ENCODE measurements at places on chromosomes 5 and 9.
A peak's percentile ranks its signal among the peaks of the same experiment; 100 is the strongest.

- no peak for DNase-seq
These were observed 209.5 kb upstream of the TARS1 start for GRCh38 chr5:33231214-33231710.

GRCh38 chr5:36459176-36460135 lies 146.9 kb upstream of the SLC1A3 start:
- DNase-seq: no peak

GRCh38 chr9:86670536-86670935 lies 276.8 kb downstream of the GAS1 start:
- DNase-seq: no peak

DNA sequence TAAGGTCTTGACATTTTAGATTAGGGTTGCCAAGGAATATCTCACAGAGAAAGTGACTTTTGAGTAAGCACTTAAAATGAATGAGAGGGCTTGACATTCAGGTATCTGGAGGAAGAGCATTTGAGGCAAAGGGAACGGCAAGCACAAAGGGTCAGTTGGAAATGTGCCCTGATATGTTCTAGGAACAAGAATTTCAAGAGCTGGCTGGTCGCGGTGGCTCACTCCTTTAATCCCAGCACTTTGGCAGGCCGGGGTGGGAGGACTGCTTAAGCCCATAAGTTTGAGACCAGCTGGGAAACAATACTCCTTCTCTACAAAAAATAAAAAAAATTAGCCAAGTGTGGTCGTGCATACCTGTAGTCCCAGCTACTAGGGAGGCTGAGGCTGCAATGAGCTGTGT lies 16.5 kb downstream of the KIAA1958 start:
- DNase-seq: no peak

DNA sequence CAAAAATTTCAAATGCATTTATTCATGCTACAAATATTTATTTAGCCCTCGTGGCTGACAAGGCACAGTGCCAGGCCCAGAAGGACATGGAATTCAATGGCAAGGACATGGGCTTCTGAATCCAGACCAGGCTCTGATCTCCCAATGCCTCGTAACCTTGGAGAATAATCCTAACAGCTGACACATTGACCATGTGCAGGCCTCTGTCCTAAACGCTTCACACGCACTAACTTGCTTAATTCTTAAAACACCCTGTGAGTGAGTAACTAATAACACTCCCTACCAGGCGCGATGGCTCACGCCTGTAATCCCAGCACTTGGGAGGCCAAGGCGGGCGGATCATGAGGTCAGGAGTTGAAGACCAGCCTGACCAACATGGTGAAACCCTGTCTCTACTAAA lies 33.2 kb downstream of the MYO10 start:
- no peak for DNase-seq

GRCh38 chr5:29085142-29085541 lies 2046.8 kb upstream of the CDH9 start:
- DNase-seq: no peak

DNA sequence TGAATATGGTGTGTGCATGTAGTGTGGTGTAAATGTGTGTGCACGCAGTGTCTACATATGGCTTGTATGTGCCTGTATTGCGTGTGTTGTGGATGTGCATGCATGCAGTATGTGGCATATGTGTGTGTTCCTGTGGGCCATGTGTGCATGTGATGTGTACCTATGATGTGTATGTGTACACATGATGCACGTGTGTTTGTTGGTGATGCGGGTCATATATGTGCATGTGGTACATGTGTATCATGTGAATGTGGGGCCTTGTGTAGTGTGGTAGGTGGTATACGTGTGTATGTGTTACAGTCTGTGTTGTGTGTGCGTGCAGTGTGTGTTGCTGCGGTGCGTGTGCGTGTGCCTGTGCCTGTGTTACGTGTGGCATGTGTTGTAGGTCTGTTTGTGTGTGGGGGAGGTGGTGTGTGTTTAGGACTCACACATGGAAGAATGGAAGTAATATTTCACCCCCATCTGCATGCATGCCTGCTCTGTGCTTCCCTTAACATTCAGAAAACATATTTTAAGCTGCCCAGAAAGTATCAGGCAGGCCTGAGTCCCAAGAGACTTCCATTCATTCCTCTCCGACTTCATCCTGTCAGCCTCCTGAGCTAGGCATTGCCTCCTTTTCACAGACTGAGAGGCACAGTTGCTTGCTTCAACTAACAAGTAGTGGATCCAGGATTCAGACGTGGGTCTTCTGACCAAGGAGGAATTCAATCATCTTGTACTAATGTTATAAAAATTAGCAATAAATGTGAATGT lies 55.4 kb upstream of the RUFY1 start:
- no peak for DNase-seq

GRCh38 chr9:15469406-15469805 lies 41.4 kb downstream of the PSIP1 start:
- no peak for DNase-seq

- DNase-seq: no peak
These were observed 5.6 kb downstream of the OLFM1 start for GRCh38 chr9:135093111-135093510.

DNA sequence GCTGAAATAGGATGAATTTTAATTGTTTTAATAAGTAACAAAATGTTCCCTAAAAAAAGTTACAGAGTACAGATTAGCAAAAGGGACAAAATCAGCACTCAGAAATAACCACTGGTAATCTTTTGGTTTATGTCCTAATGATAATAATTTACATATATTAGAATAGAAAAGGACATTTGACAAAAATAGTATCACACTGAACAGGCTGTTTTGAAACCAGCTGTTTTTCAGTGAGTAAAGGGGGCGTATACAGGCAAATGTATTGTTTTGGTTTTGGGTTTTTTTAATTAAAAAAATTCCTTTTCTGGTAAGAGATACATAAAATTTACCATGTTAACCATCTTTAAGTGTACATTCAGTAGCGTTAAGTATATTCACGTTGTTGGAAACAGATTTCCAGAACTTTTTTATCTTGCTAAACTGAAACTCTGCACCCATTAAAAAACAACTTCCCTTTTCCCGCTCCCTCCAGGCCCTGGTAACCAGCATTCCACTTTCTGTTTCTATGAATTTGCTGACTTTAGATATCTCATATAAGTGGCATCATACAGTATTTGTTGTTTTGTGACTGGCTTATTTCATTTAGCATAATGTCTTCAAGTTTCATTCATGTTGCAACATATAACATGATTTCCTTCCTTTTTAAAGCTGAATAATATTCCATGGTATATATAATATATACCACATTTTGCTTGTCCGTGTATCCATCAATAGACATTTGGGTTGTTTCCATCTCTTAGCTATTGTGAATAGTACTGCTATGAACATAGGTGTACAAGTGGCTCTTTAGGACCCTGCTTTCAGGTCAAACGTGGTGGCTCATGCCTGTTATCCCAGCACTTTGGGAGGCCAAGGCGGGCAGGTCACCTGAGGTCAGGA lies 20.6 kb upstream of the LARP1 start:
- DNase-seq: no peak

DNA sequence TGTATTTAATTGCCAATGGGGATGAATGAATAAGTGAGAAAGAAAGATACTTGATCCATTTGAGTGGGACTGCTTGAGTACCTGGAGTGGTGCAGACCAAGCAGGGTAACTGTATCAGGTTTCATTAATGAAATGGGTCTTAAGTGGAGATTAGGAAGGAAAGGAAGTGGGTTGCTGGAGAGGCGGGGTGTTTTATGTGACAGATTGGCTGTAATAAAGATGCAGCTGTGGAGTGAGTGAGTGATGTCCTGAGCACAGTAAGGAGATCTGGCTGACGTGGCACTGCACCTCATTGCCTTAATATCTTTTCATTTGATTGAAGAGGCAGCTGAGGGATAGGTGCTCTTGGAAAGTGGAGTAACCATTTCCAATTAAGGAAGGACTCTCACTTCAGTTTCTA lies 161.0 kb upstream of the CCDC152 start:
- no peak for DNase-seq

GRCh38 chr9:96073531-96074480 lies 198.3 kb downstream of the ERCC6L2 start:
- no peak for DNase-seq

DNA sequence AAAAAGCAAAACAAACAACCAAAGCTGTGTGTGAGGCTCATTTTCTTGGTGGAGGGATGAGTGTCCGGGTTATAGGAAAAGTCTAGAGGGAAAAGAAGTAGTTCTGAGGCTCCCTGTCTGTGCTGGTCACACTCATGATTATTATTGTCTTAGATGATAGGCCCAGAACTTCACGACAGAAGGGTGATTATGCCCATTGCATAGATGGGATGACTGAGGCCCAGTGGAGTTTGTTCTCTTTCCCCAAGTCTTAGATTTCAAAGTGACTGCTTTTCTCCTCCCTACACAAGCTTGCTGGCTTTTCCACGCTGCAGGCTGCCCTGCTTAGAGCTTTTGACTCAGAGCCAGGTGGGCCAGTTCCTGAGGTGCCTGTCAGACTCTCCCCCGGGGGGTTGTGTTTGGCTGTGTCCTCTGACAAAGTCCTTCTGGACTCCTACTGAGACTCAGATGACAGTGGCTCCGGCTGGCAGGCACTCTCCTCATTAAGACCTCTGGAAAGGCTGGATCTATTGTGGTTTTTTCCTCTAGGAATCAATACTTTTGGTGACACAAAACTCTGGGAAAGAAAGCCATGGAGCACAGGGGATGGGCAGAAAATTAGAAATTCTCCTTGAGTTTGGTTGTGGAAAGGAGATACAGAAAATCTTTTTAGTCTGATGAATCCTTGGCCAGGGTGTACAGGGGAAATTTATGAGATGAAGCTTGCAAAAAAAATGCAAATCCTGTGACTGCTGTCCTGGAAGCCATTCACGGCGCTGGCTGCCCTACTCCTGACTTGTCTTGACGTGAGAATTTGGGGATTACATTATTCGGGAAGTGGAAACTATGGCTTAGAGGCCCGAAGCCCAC lies 120.9 kb downstream of the NSG2 start:
- no peak for DNase-seq

- peak; percentile 85 for DNase-seq
These were observed 40.2 kb upstream of the GARNL3 start for GRCh38 chr9:127224178-127224882.

GRCh38 chr5:106154280-106154716 lies 1516.4 kb downstream of the EFNA5 start:
- DNase-seq: no peak

DNA sequence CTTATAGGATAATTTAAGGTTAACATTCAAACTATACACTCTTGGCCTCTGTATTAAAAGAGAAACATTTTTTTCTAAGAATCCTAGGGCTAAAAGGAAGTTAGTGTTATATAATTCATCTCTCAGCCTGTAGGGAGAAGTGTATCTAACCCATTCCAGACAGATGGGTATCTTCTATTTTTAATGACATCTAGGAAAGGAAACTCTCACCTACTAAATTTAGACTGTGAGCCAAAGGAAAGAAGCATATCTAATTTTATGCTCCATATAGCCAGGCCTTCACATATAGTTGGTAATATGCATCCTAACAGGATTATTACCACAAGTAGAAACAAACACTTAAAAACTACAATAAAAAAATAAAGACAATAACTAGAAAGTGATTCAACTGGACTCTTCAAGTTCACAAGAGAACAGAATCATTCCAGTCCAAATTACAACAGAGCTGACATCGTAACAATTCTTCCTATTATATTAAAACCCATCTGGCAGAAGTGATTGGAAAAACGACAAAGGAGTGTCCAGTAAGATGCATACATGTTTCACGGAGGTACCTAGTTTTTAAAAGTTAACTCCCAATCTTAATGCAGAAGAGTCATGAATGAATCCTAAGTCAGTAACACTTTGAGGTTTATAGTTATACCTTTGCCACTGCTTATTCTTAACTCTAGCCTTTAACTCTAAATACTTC lies 39.4 kb downstream of the SCAI start:
- DNase-seq: no peak

DNA sequence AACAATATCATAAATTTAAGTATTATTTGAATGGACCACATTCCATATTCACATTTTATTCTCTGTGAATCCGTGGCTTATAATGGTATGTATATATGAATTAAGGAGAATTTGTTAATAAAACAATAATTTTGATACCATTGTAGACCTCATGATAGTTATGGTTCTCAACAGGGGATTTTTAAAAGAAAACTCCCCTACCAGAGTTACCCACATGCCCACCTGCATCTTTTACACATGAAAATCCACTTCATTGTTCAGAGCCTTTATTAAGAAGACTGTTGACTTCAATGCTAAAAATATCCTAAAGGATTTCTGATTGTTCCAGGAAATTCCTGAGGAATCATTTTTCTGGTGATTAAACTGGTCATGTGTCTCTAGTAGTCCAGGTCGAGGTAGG lies 557.7 kb upstream of the MEF2C start:
- no peak for DNase-seq

GRCh38 chr5:127072861-127073846 lies at the start of gene C5orf63:
Gene C5orf63 (minus strand): TSS chr5:127073502. CDS start chr5:127058995, 14,507 bp downstream.
- peak; percentile 33 for DNase-seq

DNA sequence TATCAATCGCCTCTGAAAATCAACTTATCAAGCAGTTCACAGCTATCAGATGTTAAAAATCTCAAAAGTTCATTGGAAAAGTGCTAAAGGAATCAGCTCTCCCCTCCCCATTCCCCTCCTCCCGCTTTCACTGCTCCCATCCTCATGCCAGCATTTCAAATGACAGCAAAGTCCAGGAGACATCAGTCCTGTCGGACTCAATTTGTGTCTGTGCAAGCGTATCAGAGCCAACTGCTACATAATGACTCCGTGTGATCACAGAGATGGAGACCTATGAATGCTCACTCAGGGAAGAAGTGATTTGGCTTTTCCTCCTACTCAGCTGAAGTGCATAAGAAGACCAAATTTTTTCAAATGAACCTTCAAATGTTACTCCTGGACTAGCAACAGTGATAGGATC lies 937.2 kb upstream of the DMAC1 start:
- DNase-seq: no peak

- peak; percentile 5 for DNase-seq
These were observed 40.6 kb upstream of the COL5A1 start for GRCh38 chr9:134600836-134601638.

- DNase-seq: no peak
These were observed 2.1 kb downstream of the ECPAS start for GRCh38 chr9:111481885-111482636.

DNA sequence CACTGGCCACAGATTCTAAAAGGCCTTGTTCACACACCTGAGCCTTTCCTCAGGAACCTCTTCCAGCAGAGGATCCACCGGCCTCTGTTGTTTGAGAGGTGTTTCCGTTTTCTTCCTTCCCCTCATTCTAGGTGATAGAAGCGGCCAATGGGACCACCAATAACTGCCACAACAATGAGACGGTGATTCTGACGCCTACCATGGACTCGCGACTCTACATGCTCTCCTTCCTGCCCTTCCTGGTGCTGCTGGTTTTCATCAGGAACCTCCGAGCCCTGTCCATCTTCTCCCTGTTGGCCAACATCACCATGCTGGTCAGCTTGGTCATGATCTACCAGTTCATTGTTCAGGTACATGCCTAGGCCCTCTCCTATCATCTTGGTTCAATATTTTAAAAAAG lies 20.2 kb downstream of the SLC36A1 start:
- DNase-seq: no peak

DNA sequence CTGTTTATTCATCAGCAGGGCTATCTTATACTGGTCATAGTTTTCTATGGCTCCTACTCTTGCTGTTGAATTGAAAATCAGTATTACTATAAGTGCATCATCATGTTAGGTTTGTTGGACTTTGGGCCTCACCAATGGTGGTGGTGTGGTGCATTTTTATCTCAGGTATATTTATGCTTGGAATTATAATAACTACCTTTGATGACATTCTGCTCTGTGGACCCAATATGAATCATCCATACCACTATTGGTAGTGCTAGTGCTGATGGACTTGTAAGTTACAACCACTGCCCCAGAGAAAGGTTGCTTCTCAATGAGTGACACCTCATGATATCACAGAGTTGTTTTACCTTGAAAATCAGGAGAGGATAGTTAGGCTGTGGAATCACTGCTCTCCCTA lies 28.0 kb downstream of the IL9 start:
- no peak for DNase-seq

Measured in central memory CD8-positive, alpha-beta T cell (primary cell).